ENCODE measurements at places on chromosomes 6 and 20.
A peak's percentile ranks its signal among the peaks of the same experiment; 100 is the strongest.

GRCh38 chr6:157908369-157909281 lies 73.0 kb upstream of the SYNJ2 start:
- no peak for DNase-seq

- DNase-seq = peak; percentile 66
These were observed 100.1 kb downstream of the ZFAND3 start for GRCh38 chr6:37919417-37920157.

DNA sequence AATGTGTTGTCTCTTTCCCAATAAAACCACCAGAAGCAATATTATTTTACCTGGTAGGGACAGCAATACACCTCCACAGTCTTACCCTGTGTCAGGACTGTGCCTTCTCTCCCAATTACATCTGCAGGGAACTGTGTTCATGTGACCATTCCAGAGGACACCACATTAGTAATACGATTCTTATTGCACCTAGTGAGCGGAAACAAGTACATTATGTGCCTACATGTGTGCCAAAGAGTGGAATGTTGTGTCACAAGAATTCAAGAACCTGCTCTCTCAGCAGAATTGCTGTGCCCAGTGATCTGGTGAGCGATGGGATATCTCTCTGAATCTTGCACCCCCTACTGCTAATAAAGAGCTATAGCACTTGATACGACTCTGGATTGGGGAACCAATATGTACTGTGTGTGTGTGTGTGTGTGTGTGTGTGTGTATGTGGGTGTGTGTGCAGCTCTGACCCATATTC lies 57.4 kb upstream of the FOXC1 start:
- peak; percentile 10 for DNase-seq

GRCh38 chr6:167476844-167477595 lies 152.1 kb downstream of the TTLL2 start:
- DNase-seq = no peak

- no peak for DNase-seq
These were observed 17.9 kb downstream of the RNF24 start for GRCh38 chr20:3997446-3997845.

GRCh38 chr20:4135385-4136077 lies 120.2 kb upstream of the RNF24 start:
- DNase-seq = peak; percentile 98

GRCh38 chr6:109800771-109801170 lies 109.7 kb downstream of the FIG4 start:
- no peak for DNase-seq

- peak; percentile 9 for DNase-seq
These were observed 13.6 kb upstream of the WFDC8 start for GRCh38 chr20:45592574-45593189.

- no peak for DNase-seq
These were observed 652.7 kb upstream of the HS3ST5 start for GRCh38 chr6:114995526-114995925.

DNA sequence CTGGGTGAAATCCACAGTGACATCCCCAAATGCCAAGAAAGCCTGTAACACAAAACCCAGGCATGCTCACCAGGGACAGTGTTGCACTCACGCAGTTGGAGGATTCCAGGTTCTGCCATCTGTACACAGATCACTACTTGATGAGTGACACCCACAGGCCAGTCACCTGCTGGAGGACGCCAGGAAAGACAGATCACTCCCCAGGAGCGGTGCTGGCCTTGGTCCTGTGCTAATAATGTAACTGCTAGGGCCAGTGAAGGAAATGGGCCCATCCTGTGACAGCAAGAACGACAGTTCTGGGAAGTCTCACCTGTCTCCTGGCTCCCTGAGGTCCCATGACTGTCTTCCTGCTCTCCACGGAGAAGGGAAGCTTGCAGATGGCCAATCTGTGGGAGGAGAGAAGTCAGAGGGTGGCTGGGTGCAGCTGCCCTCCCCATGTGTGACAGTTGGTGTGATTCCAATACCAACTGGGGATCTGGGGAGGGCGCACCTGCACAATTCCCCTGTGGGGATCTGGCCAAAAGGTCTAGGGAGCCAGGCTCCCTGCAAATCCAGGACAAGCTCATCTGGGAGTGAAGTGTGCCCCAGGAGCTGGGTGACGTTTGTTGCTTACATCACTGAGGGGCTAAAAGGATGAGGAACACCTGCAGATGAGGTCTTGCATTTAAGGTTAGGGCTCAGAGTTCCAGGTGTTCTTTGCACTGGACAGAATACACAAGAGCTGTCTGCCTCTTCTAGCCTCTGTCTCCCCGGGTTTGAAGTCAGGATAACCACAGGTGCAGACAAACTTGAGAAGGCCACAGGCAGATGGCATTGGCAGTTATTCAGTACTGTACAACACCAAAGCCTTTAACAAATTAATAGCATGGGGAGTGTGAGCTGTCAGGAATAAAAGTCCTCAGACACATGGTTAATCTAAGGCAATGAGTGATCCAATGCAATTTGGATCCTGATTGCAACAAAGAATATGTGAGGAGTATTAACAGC lies 10.3 kb downstream of the ZNF337 start:
- DNase-seq = no peak

GRCh38 chr20:31637660-31638059 lies at the start of gene COX4I2:
COX4I2 (plus strand) TSS chr20:31637912; CDS start chr20:31639018, 1,106 bp downstream.
- DNase-seq = no peak

GRCh38 chr20:17795501-17796071 lies 95.8 kb downstream of the BANF2 start:
- no peak for DNase-seq

DNA sequence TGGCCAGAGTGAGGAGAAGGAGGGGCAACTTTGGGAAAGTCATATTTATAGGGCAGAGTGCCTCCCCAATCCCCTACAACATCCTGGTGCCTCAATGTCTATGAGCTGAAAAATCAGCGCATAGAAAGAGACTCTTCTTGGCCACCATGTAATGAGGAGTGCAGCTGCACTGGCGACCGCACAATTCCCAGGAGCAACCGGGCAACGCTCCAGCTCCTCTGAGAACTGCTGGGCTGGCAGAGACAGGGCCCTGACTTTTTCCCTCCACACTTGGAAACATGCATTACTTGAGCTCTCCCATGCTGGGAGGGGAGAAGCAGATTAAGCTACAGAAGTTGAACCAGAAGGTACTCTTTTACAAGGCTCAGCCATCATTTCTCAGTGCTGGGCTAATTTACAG lies 31.4 kb upstream of the MARCKS start:
- peak; percentile 94 for DNase-seq
